MG63 (cell line): ENCODE measurements at places on chromosomes 16 and 17. TPM values are rescaled to one million over a fixed set of nuclear protein-coding genes. Genes with fewer than 3 reads are reported as not detected.
A peak's percentile ranks its signal among the peaks of the same experiment; 100 is the strongest.

- DNase-seq = no peak
These were observed 69.3 kb downstream of the CRISPLD2 start for GRCh38 chr16:84889066-84889465.

DNA sequence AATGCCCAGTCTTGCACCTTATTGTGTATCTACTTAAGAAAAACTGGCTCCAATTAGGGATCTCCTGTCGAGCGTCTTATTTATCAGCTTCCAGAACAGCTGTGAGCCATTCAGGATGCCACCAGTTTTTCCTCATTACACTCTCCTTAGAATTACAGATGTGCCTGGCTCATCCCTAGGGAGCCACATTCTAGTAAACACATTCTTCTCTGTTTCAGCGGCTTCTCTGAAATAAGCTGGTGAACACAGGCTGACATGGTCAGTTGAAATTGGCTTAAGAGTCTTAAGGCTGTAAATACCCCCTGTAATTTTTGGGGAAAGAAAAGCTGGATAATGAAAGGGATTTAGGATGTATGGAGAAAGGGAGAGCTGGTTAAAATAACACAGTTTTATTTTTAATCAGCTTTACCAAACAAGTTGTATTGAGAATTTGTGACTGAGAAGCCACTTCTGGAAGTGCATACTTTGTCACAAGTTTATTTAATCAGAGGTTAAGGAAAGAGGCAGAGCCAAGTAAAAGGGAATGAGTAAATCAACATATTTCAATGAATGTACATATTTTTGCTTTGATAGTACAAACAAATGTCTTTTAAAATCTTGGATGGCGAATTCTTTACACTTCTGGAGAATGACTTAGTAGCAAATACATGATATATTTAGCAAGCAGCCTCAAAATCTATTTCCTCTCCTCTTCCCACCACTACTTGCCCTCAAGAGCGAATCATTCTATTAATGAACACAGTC is 562.0 kb upstream of the GOT2 start:
- peak; percentile 54 for DNase-seq

GRCh38 chr17:32386844-32387243 is 36.9 kb downstream of the ZNF207 start:
- no peak for DNase-seq

DNA sequence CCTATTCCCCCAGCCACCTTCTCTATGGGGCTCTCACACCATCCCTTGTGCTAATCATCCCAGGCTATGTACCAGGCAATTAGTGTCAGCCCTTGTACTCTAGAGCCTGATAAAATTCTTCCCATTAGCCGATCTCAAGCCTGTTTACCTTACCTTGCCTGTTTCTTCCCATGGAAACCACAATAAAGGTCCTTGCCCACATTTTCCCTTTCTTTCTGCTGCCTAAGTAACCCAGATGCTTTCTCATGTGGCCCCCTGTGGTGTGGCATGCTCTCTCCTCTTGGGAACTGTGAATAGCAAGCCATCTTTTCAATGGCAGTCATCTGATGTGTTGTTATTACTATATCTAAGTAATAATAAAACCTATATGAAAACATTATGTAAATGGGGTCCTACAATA is 265.8 kb upstream of the ELAC2 start:
- no peak for DNase-seq

DNA sequence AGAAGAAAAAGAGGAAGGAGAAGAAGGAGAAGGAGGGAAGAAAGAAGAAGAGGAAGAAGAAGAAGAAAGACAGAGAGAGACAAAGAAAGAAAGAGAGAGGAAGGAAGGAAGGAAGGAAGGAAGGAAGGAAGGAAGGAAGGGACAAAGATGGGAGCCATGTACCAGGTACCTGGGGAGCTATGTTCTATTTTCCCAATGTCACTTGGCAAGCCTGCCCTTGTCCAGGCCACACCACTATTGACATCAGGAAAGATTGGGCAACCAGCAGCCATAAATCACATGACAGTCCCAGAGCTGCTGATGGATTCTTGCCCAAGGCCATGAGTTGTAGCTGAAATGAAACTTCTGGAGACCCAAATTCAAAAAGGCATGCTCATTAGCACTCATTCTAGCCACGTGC is 2.7 kb upstream of the CES1 start:
- no peak for DNase-seq

GRCh38 chr17:42879596-42879985 is 21.0 kb upstream of the G6PC1 start:
- DNase-seq = no peak

Gene FKBP10
- 191 and 258 TPM in 2 replicates for total RNA-seq

Gene TMEM208
- 27.1 and 33.2 TPM in 2 replicates for total RNA-seq
